ENCODE measurements at places on chromosomes 12 and 14. TPM values are rescaled to one million over a fixed set of nuclear protein-coding genes. Genes with fewer than 3 reads are reported as not detected.

- H3K36me3 ChIP-seq: no peaks in the 10 kb centered on the region
- no peaks in the 10 kb centered on the region for H3K27me3 ChIP-seq
- H3K27ac ChIP-seq: no peak overlapping the region
These were observed 22.8 kb downstream of the PPP1R36 start for GRCh38 chr14:64572386-64573104.

GRCh38 chr14:67440513-67440912, 28.5 kb upstream of the PLEK2 start:
- H3K27ac ChIP-seq: no peak overlapping the region
- H3K27me3 ChIP-seq: peaks cover 29% of the 10 kb centered on the region
- no peaks in the 10 kb centered on the region for H3K36me3 ChIP-seq

DNA sequence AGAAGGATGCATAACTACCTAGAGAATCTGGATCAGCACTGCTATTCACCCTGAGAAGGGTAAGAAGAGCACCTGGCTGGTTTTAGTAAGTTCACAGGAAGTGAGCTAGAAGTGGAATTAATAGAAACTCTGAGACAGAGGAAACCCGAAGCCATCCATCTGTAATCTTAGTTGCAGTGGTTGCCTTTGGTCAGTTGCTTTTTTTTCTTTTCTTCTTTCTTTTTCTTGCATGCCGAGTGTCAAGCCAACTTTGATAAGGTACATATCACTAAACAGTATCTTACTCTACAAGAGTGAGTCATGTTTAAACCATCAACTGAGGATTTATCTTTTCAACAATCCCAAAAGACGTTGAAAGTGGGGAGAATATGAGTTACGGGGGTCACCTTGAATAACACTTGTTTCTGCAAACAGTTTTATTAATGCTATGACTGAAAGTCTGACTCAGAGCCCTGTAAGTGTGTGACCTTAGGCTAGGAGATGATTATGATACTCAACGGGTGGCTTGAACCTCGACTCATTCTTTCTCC, 26.7 kb downstream of the C12orf75 start:
- no peaks in the 10 kb centered on the region for H3K27me3 ChIP-seq
- DNase-seq: no peak
- H3K4me1 ChIP-seq: peaks cover 43% of the 10 kb centered on the region

DNA sequence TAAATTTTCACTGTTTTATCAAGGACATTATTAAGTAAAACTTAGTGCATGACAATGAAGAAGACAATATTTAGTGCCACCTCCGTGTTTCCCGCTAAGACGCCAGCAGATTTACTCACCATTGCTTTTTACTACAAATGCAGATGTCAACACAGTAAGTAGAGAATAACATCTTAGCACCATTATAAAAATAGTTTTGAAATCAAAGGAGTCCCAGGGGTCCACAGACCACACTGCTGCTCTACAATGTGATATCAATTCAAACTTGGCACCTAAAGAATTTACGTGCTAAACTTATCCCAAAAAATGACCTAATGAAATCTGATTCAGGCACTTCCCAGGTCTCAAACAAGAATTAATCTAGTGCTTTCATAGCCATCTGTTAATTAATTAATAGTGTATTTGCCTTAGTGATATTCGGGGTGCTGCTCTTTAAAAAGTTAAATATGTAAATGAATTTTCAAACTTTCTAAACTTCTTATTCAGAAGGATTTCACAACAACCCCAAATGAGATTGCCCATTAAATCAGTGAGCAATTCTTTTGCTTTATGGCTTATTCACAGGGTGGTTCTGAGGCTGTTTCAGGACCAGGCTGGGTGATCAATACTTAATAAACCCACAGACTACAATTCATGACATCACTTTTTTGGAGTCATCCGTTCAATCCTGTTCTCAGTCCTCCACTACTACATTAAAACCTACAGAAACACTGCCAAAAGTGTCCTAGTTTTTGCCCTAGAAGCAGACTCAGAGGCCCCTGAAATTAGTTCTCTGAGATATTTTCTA, 161.3 kb upstream of the LMNTD1 start:
- no peak overlapping the region for H3K27ac ChIP-seq
- H3K36me3 ChIP-seq: no peaks in the 10 kb centered on the region
- no peaks in the 10 kb centered on the region for H3K4me1 ChIP-seq
- peaks cover 14% of the 10 kb centered on the region for H3K27me3 ChIP-seq
- H3K4me3 ChIP-seq: no peak overlapping the region
- no peak for DNase-seq

DNA sequence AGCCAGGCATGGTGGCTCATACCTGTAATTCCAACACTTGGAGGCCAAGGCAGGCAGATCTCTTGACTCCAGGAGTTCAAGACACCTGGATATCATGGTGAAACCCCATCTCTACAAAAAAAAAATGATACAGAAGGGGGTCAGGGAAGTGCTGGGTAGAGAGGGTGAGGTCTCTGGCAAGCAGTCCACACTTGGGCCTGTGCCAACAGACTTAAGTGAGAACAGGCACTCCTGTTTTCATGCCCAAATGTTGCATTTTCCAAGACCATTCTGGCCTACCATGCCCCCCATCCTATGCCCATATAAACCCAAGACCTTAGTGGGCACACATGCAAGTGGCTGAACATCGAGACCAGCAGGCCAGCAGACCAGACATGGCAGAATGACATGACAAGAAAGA, 16.0 kb upstream of the CMAS start:
- peaks cover 6% of the 10 kb centered on the region for H3K27me3 ChIP-seq
- H3K4me3 ChIP-seq: no peak overlapping the region
- H3K4me1 ChIP-seq: no peaks in the 10 kb centered on the region
- H3K27ac ChIP-seq: no peak overlapping the region
- H3K36me3 ChIP-seq: no peaks in the 10 kb centered on the region

The TAS2R50 gene
- total RNA-seq: 1.5 TPM

The MLEC gene
- 158 TPM for total RNA-seq

GRCh38 chr12:19529951-19530636, 90.8 kb downstream of the AEBP2 start:
- peaks cover 29% of the 10 kb centered on the region for H3K4me1 ChIP-seq
- peaks cover 3% of the 10 kb centered on the region for H3K36me3 ChIP-seq
- H3K27me3 ChIP-seq: no peaks in the 10 kb centered on the region

GRCh38 chr12:737122-737739, 15.1 kb upstream of the WNK1 start:
- H3K4me1 ChIP-seq: no peaks in the 10 kb centered on the region
- H3K36me3 ChIP-seq: no peaks in the 10 kb centered on the region
- DNase-seq: no peak
- H3K27ac ChIP-seq: no peak overlapping the region
- H3K4me3 ChIP-seq: no peak overlapping the region
- H3K27me3 ChIP-seq: no peaks in the 10 kb centered on the region

- H3K4me3 ChIP-seq: no peak overlapping the region
- H3K27me3 ChIP-seq: peaks cover 51% of the 10 kb centered on the region
- no peaks in the 10 kb centered on the region for H3K4me1 ChIP-seq
- H3K27ac ChIP-seq: no peak overlapping the region
- H3K36me3 ChIP-seq: no peaks in the 10 kb centered on the region
- DNase-seq: no peak
These were observed 49.1 kb upstream of the CAND1 start for GRCh38 chr12:67220065-67220464.

DNA sequence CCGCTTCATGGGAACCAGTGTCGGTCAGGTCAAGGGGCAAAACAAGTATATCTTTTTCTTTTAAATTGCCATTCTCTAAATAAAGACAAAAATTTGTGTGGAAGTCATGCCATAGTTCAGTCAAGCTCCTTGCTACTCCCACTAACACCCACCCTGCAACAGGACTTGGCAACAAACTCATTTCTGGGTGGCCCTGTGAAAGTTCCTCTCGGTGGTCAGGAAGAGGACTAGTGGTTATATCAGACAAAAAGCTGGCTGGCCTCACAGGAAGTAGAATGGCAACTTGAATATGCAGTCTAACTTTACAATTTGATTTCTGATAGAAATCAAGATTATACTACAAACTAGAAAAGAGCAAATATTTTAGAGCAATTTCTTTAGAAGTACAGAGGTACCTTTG, 11.2 kb downstream of the DHRS7 start:
- H3K36me3 ChIP-seq: peaks cover 26% of the 10 kb centered on the region
- DNase-seq: no peak
- peak overlapping the region; percentile 62 for H3K4me3 ChIP-seq
- H3K4me1 ChIP-seq: peaks cover 56% of the 10 kb centered on the region

DNA sequence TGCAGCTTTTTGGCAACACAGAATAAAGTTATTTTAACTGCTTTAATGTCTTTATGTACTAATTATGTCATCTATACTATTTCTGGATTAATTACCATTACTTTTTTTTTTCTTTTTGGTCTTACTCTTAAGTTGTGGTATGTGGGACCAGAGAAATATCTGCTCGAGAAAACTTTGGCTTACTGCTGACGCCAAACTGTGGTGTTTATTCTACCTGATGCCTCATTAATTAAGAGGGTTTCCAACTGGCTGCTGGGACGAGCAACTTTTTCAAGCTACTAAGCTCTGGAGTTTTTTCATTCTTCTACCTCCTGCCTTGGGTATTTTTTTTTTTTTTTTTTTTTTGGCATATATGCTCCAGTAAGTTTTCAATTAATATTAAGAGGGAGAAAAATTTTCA, 1257.5 kb downstream of the FSCB start:
- no peak overlapping the region for H3K27ac ChIP-seq
- peaks cover 3% of the 10 kb centered on the region for H3K36me3 ChIP-seq
- DNase-seq: no peak
- H3K4me3 ChIP-seq: no peak overlapping the region

GRCh38 chr14:99079061-99079727, 192.8 kb downstream of the BCL11B start:
- H3K4me1 ChIP-seq: peaks cover 23% of the 10 kb centered on the region
- no peaks in the 10 kb centered on the region for H3K27me3 ChIP-seq
- H3K4me3 ChIP-seq: no peak overlapping the region
- H3K36me3 ChIP-seq: peaks cover 6% of the 10 kb centered on the region
- no peak overlapping the region for H3K27ac ChIP-seq

DNA sequence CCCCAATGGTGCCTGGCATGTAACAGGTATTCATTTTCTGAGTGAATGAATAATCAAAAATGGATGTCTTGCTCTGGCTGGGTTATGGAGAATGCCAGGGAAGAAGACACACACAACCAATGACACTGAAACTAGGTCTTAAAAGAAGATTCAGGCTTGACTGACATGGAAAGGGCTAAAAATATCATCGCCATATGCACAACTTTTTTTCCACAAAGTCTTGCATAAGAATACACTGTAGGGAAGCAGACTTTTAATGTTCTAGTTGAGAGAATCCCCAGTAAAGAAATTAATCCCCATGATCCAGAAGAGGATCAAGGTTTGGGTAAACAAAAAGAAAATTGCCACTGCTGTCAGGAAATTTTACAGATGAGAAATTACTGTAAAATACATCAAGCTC, 116.4 kb downstream of the SLC2A13 start:
- H3K4me1 ChIP-seq: peaks cover 4% of the 10 kb centered on the region
- no peaks in the 10 kb centered on the region for H3K27me3 ChIP-seq
- no peak overlapping the region for H3K27ac ChIP-seq
- no peak overlapping the region for H3K4me3 ChIP-seq

The PHLDA1 gene
- total RNA-seq: 153 TPM

DNA sequence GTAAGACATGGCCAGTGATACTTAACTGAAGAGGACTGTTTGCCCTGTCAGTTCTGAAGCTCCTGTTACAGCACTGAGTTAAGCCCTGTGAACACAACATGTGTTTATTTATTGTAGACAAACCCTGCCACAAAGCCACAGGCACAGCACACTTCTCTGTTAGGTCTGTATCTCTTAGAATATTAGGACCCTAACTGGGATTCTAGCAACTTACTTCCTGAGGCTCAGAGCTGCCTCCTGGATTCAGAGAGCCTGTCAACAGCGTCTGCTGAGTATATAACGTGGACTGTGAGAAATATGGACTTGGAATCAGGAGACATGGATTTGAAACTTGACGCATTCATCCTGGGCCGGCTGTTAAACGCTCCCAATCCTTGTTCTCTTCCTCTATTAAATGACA, 135.0 kb upstream of the HIF1A start:
- H3K27ac ChIP-seq: peak overlapping the region; percentile 99
- peak; percentile 23 for DNase-seq
- peaks cover 8% of the 10 kb centered on the region for H3K36me3 ChIP-seq
- H3K27me3 ChIP-seq: no peaks in the 10 kb centered on the region

- H3K36me3 ChIP-seq: peaks cover 3% of the 10 kb centered on the region
- DNase-seq: no peak
- no peaks in the 10 kb centered on the region for H3K27me3 ChIP-seq
- peaks cover 40% of the 10 kb centered on the region for H3K4me1 ChIP-seq
- H3K27ac ChIP-seq: no peak overlapping the region
- H3K4me3 ChIP-seq: no peak overlapping the region
These were observed 2.6 kb upstream of the DDX47 start for GRCh38 chr12:12810553-12811021.

DNA sequence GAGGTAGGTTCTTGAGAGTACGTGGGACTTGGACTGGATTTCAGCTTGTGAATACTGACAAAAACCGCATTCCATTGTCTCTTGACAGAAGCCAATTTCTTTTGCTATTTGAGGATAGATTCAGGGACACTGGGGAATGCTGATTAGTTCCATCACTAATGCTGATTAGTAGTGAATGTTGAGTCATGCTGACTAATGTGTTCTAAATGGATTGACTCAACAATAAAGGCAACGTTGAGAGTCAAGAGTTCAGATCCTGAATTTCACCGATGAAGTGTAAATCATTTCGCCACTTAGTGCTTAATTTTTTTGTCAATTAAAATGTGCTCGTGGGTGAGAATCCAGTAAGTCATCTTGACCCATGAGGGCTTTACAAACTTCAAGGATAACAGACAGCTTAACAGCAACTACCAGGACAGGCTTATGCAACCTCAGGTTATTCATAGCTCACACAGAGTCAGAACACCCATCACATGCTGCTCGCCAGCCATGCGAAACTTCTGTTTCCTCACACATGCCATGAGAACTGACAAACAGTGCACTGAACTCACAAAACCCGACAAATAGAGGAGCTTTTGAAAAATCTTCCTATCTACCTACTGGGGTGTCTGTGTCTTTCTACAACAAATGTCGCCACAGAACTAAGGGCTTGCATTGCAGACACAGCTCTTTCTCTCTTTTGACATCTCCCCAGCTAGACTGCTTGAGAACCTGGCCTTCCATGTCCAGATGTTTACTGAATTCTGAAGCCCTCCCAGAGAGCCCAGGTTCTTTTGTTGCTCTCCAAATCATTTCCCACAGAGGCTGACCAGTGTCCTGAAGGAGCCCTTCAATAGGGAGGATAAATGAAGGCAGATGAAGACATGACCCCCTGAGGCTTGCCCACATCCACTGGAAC, 316.4 kb downstream of the ZFP36L1 start:
- H3K4me1 ChIP-seq: peaks cover 21% of the 10 kb centered on the region
- H3K27ac ChIP-seq: peak overlapping the region; percentile 24

The BICD1 gene
- 34.4 TPM for total RNA-seq

The C14orf39 gene
- total RNA-seq: not detected

DNA sequence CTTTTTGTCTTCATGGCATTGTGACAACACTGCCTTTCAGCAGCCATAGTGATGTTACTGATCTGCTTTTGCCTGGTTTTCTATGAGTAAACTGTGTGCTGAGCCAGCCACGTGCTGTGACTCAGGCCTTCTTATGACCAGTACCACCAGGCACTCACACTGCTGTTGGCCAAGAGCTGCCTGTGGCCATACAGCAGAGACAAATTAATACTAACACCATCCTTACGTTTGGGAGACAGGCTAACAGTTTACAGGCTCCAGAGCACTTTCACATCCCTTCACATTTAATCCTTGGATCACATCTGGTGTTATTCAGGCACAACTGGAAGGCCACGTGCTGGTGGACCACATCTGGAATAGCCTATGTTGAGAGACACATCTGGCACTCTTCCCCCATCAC, 377.9 kb downstream of the CCDC91 start:
- H3K4me3 ChIP-seq: no peak overlapping the region
- no peaks in the 10 kb centered on the region for H3K27me3 ChIP-seq
- H3K36me3 ChIP-seq: no peaks in the 10 kb centered on the region

GRCh38 chr14:23028799-23029198, 5.9 kb downstream of the PSMB5 start:
- DNase-seq: no peak
- peak overlapping the region; percentile 2 for H3K4me3 ChIP-seq
- H3K27ac ChIP-seq: peak overlapping the region; percentile 23
- H3K36me3 ChIP-seq: peaks cover 40% of the 10 kb centered on the region
- H3K4me1 ChIP-seq: peaks cover 39% of the 10 kb centered on the region

The TSHR gene
- total RNA-seq: not detected
